Fibroblast of skin of left quadriceps (primary cell): ENCODE measurements at places on chromosomes 7 and 10.

- DNase-seq = no peak
These were observed 141.9 kb downstream of the BMS1 start for GRCh38 chr10:42924484-42924883.

- no peak for DNase-seq
These were observed 44.8 kb downstream of the GNAT3 start for GRCh38 chr7:80467069-80467468.

GRCh38 chr10:118977022-118977599 is 52.4 kb upstream of the NANOS1 start:
- no peak for DNase-seq

GRCh38 chr10:75335191-75335590 is 66.4 kb downstream of the ZNF503 start:
- DNase-seq = no peak

DNA sequence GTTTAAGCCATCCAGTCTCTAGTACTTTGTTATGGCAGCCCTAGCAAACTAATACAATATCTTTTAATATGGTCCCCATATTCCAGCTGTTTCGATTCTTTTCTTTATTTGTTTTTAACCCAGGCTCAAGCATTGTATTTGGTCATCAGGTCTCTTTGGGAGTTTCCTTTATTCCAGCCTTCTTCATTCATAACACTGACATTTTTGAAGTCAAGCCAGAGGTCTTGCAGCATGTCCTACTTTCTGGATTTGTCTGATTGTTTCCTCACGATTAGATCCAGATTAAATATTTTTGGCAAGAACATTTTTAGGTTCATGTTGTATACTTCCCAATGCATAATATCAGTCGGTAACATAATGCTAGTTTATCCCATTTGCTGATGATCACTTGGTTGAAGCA is 11.8 kb downstream of the SLC25A13 start:
- no peak for DNase-seq

DNA sequence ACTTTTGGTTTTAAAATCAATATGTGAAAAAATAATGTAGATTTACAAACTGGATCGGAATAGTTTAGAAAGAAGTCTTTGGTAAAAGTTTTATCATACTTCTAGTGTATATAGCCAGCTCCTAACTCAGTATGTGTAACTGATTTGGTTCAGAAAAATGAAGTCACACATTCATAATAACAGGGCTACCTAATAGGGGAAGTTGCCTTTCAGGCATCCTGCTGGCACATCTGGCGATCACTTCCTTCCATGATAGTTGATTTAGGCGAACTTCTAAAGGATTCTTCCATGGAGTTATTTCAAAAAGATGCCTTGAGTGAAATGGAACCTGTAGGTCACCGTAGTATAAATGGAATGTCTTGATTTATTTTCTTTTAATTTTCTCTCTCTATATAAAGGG is 69.1 kb downstream of the SHH start:
- DNase-seq = no peak

- DNase-seq = no peak
These were observed 420.0 kb downstream of the THSD7A start for GRCh38 chr7:11412036-11412435.

- peak; percentile 67 for DNase-seq
These were observed 527.7 kb upstream of the CELF2 start for GRCh38 chr10:10489805-10490571.

DNA sequence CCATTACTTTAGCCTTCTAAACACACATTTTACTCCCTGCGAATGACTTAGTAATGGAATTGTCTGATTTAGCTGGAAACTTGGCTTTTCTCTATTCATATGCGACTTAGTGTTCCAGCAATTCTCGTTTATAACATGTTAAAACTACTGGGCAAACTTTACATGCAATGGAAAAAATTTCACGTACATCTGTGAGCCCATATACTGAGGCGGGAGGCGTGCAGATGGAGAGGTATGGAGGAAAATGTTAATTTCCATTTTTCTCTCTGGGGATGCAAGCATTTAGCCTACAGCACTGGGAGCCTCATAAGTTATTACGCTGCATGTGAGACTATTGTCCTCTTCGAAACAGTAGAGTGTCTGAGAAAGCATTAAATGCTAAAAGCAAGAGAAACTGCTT is 591.5 kb upstream of the ANKRD30A start:
- DNase-seq = no peak

- DNase-seq = no peak
These were observed 196.8 kb downstream of the RNLS start for GRCh38 chr10:88386204-88386788.

GRCh38 chr7:75638594-75639070 is 100.1 kb downstream of the HIP1 start:
- no peak for DNase-seq

GRCh38 chr10:98316661-98317060 is 48.7 kb upstream of the LOXL4 start:
- DNase-seq = no peak

DNA sequence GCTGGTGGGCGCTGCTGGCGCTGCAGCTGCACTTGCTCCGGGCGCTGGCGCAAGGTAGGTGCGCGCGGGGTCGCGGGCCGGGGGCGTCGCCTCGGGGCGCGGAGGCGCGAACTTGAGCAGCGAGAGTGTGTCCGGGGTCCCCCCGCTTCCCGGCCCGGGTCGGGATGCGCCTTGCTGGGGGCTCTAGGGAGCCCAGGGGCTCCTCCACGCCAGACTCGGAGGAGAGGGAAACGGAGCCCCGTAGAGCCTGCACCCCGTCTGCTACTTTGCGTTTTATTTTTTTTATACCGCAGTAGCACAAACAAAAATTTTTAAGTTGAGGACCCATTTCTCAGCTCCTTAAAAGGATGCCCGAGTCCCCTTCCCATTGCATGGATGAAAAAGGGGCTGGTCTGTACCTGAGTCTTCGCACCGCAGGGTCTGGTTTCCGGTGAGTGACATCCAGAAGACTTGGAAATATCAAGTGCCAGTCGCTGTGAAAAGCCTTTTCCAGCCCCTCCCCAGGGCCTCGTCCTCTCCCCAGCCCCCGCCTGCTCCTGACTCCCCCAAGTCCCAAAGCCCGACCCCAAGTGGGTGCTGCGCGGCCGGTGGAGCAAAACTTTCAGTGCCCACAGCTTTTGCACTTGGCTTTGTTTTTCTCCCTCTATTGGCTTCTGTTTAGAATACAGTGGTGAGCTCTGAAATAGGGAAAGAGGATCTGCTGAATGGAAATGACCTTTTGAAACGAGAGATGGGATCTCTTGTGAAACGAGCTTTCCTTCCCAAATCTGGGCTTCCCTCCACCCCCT is 973 bp downstream of the SDK1 start:
- no peak for DNase-seq

- no peak for DNase-seq
These were observed 265.0 kb downstream of the ADARB2 start for GRCh38 chr10:1472178-1472958.

- DNase-seq = no peak
These were observed 193.4 kb downstream of the CACNB2 start for GRCh38 chr10:18333621-18334020.
